MV-4-11 (cell line): ENCODE measurements at places on chromosomes 5 and 9.
A peak's percentile ranks its signal among the peaks of the same experiment; 100 is the strongest.

DNA sequence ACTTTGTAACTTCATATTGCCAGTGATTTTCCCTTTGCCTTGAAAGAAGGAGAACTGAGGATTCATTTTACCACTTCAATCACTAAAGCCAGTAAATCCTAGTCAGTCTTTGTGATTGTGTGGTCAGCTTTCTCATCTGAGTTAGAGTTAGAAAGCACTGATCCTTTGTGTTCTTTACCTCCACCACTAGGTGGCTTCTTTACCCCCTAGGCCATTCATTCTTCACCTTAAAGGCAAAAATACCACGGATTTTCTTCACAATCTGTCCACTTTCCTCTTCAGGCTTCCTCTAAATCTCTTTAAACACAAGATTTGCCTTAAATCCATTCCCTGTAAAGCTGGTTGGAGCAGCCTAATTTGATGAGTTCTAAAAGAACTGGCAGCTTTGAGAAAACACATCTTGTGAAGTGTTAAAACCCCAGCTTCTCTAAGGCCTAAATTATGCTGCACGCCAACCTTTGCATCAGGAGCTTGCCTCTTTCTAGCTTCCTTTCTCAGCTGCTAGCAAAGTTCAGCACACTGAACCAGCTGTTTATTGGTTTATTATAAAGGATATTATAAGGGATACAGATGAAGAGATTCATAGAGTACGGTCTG is 20.4 kb downstream of the BDP1 start:
- peak; percentile 9 for DNase-seq

DNA sequence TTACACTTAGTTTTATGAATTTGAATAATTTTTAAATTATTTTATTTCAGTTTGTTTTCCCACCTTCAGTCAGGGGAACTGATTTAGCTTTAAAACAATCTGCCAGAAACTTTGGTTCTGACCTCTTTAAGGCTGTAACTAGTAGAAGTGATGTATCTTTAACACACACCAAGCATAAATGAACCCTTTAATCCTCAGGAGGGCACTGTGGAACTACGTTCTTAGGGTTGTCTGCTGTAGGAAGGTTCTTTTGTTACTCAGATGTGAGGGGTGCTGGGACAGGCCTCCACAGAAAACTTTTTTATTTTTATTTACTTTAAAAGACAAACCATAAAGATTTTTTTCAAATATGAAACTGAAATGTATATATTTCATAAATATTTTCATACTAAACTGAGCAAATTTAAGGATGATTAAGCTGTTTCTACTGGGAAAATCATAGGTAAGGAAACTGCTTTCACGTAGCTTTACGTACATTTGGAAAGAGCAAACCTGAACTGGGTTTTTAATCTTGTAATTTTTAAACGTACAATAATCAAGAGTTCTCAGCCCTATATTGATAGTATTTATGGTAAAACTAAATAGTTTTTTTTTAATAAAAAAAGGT is 5.3 kb downstream of the KLF4 start:
- peak; percentile 76 for DNase-seq

DNA sequence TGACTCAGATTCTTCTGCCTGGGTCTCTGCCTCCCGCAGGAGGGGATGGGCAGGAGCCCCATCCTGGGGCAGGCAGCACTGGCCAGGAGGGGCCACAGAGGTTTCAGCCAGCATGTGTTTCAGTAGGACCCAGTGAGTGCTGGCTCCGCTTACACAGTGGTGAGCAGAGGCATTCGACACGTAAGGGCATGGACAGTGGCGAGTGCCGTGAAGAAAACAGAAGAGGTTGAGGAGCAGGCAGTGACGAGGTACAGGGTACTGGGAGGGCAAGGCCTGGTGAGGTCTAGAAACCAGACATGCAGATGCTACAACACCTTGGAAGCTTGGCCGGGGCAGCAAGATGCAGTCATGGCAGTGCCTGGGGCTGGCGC is 41.5 kb downstream of the CACNA1B start:
- no peak for DNase-seq

GRCh38 chr5:147648597-147648996 is 133.9 kb downstream of the JAKMIP2 start:
- no peak for DNase-seq

DNA sequence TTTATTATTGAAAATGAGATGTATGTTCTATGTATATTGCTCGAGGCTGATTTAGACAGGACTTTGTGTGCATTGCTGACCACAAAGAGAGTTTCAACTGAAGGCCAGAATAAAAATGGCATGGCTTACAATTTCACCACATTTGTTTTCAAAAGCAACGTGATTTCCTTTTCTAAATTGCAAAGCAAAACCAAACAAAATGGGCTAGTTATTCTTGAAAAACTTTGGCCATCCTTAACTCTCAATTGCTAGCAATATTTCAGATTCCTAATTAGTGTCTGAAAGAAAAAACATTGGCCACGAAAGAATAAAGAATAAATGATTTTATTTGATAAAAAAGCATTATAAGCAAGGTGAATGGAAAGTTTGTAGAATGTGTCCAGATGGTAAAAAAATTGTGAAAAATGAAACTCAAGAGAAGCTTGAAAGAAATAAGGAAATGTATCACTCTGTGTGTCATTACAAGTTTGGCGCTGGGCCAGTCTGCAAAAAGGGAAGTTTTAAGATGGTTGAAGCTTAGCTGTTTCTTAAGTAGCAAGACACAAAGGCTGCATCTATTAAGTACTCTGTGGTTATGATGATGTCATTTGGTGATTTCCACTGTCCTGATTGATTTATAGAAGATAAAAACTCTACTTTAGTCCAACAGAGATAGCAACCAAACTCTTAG is 89.2 kb upstream of the PRLR start:
- DNase-seq, result peak; percentile 99

DNA sequence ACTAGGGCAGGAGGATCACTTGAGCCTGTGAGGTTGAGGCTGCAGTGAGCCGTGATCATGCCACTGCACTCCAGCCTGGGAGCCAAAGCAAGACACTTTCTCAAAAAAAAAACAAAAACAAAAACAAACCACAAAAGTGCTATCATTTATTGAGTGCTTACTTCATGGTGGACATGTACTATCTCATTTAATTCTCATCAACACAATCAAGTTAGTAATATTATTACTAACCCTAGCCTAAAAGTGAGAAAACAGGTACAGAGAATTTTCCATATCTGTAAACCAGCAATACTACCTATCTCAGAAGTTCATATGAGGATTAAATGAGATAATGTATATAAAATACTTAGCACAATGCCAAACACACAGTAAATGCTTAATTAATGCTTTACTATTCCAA is 85.8 kb downstream of the MAPKAP1 start:
- DNase-seq, result no peak

DNA sequence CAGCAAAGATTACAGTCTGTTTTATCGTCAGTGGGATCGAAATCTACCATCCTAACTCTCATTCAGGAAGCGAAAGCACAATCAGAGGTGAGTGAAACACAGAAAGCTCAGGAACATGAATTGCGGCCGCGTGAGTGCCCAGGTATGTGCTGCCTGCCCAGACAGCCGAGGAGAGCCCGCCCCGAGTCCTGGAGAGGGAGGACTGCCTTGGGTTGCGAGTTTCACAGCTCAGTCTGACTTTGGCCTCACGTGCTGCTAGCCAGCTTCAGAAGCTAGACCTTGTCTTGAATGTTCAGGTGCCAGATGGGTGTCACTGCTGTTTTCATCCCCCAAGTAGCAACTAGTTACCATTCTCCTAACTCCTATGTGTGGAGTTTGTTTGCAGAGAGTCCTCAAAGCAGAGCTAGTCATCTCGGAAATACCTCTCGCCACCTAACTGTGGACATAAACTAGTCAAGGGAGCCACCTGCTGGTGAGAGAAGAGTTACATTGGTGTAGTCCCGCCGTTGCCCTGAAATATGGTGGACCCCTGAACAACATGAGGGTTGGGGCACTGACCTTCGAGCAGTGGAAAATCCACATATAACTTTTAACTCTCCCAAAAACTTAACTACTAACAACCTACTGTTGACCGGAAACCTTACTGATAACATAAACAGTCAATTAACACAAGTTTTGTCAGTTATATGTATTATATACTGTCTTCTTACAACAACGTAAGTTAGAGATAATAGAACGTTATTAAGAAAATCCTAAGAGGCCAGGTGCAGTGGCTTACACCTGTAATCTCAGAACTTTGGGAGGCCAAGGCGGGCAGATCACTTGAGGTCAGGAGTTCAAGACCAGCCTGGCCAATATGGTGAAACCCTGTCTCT is 80.9 kb downstream of the GOLPH3 start:
- DNase-seq, result peak; percentile 51
